ENCODE measurements at places on chromosomes 6 and 20.

GRCh38 chr6:142074516-142074915 is 58.2 kb upstream of the GJE1 start:
- DNase-seq = no peak

- no peak for DNase-seq
These were observed 2.6 kb downstream of the UBE2V1 start for GRCh38 chr20:50110141-50111047.

GRCh38 chr20:49794336-49795134 is 18.1 kb upstream of the SLC9A8 start:
- no peak for DNase-seq

DNA sequence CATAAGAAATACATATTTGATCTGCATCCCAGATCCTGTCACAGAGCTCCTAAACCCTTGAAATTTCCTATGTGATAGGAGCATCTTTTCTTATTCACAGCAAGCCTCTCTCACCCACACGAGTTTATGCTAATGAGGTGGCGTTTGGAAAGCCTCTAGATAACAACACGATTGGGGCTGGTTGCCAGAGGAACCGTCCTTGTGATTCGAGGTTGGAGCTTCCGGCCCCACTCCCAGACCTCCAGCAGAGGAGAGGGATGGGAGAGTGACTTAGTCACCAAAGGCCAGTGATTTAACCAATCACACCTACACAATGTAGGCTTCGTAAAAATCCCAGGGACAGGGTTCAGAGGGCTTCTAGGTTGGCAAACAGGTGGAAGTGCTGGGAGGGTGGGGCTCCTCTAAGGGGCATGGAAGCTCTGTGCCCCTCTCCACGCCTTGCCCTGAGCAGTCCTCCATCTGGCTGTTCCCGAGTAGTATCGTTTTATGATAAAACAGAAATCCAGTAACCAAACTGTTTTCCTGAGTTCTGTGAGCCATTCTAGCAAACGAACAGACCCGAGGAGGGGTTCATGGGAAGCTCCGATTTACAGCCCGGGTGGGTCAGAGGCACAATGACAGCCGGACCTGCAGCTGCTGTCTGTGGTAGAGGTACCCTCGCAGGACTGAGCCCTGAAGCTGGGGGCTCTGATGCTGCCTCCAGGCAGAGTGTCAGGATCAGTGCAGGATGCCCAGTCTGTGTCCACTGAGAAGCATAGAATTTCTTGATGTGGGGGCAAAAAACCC is 238.1 kb upstream of the ARID1B start:
- no peak for DNase-seq

DNA sequence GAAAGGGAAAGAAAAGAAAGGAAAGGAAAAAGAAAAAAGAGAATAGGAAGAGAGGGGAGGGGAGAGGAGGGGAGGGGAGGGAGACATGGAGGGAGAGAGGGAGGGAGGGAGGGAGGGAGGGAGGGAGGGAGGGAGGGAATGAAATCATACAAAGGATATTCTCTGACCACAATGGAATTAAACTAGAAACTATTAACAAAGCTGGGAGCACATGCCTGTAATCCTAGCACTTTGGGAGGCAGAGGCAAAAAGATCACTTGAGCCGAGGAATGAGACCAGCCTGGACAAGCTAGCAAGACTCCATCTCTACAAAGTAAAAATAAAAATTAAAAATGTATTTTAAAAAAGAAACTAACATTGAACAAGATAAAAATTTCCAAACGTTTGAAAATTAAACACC is 62.8 kb downstream of the ILRUN start:
- DNase-seq = no peak

DNA sequence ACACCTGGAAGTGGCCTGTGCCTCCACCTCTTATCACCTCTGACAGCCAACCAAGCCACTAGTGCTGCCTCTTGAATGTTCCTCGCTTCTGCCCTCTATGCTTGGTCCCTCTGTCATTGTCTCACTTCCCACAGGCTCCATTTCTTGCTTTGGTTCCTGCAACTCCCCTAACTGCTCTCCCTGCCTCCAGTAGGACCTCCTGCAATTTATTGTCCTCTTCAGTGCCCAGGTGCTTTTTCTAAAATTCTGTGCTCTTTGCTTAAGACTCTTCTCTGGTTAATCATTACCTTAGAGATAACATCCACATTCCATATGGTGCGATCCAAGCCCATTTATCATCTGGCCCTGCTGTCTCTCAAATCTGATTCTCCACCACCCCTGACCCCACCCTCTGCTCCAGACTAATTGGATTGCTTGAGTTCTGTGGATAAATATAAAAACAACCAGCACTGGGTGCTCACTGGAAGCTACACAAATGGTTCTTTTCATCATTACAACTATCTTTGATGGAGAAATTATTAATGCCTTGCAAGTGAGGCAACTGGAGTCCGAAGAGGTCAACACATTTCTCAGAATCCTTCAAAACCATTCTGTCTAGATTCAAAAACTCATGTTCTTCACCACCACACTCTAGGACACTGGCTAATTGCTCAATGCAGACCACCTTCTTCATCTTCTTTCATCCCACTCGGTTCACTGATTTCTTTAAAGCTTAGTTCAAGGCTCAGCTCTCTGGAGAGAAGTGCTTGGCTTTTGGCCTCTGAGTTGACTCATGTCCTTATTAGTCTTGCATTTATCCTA is 47.2 kb downstream of the FOXA2 start:
- no peak for DNase-seq

- no peak for DNase-seq
These were observed 31.8 kb downstream of the ACSS1 start for GRCh38 chr20:25025986-25026605.

- DNase-seq = no peak
These were observed 36.7 kb upstream of the PTPRK start for GRCh38 chr6:128557081-128557480.
